Stimulated activated CD4-positive, alpha-beta T cell treated with anti-CD3 and anti-CD28 coated beads, TNF-alpha, amount 100 ng/mL, for 24 hours (primary cell): ENCODE measurements at places on chromosomes 16 and 17.

GRCh38 chr17:1649844-1650501 lies at the start of gene RILP:
Gene RILP, minus strand, starts transcription at chr17:1649866. Its CDS starts 62 bp downstream, at chr17:1649804.
- DNase-seq = no peak

DNA sequence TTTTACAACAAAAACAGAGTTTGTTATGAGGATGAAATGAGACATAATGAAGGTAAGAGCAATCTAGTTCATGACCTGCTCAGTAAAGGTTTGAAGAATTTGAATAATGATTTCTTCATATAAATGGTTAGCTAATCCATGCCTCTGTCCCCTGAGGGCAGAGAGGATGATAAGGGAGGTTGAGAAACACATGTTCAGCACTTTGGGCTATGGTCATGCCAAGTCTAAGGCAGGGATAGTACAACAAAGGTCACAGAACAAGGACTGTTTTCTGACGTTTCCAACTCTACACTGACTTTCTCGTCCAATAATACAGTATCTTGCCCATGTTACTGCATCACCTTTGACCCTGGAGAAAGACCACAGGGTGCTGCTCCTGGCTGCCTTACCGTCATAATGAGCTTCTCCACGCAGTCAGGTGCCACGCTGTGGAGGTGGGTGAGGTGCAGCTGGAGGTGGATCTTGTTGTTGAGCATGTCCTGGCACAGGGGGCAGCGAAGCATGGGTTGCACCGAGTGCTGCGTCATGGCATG lies 236.7 kb downstream of the ZFHX3 start:
- no peak for DNase-seq

- no peak for DNase-seq
Measured at GRCh38 chr17:79041041-79041570, 17.1 kb downstream of the C1QTNF1 start.

GRCh38 chr17:38598536-38598935 lies 7.2 kb downstream of the SRCIN1 start:
- DNase-seq = no peak

- DNase-seq = no peak
Measured at GRCh38 chr16:68384288-68385161, 63.8 kb downstream of the SMPD3 start.

DNA sequence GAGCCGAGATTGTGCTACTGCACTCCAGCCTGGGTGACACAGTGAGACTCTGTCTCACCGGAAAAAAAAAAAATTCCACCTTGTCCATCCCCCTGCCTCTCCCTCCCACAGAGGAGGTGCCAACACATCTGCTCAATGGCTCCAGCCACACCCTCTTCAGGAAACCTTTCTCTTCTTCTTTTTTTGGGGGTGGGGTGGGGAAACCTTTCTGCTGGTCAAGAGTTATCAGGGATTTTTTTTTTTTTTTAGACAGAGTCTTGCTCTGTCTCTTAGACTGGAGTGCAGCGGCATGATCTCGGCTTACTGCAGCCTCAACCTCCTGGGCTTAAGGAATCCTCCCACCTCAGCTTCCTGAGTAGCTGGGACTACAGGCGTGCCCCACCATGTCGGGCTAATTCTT lies 18.7 kb downstream of the TNS4 start:
- DNase-seq = no peak

DNA sequence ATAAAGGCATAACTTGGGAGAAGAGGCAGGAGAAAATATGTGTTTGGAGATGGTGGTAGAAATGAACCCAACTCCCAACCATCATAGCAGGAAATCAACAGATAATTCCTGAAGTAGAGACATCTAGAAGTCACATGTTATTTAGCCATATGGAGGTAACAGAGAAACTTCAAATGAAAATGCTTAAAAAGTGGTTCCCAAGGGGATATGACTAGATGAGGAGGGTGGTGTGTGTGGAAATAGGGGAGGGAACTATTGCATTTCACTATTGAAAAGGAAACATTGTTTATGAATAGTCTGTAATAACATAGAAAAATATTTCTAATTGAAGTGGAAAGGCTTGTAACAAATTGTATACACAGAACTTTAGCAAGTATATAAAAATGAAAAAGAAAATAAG lies 412.0 kb downstream of the SHISA9 start:
- DNase-seq = no peak

- DNase-seq = no peak
Measured at GRCh38 chr17:48646183-48647102, 20.3 kb upstream of the HOXB9 start.

DNA sequence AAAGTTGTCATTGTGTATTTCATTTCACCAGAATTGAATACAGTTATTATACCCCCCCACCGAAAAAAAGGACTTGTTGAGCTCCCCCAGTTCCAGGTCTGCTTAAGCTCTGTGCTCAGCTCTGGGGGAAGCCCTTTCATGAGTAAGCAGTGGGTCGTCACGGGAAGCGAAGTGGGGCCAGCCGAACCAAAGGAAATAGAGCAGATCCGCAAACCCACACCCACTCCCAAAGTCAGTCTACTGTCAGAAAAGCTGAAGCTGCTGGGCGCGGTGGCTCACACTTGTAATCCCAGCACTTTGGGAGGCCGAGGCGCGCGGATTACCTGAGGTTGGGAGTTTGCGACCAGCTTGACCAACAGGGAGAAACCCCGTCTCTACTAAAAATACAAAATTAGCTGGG lies 50.1 kb downstream of the PECAM1 start:
- DNase-seq = no peak
